ENCODE measurements at places on chromosomes 11 and 22.

GRCh38 chr22:39645532-39645931, 75.0 kb downstream of the CACNA1I start:
- no peak for DNase-seq

DNA sequence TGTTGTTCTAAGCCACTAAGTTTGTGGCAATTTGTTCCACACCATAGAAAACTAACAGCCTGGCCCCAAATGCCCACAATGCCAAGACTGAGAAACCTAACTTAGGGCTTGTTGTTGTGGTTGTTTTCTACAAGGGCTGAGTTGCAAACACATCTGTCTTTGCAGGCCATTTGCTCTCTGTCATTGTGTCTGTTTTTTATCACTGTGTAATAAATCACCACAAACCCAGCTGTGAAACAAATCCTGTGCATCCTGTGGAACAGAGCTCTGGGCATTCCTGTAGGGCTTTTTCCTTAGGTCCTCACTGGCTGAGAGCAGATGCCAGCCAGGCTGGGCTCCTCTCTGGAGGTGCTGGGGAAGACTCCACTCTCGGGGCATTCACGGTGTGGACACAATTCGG, 15.7 kb upstream of the SYT8 start:
- no peak for DNase-seq

DNA sequence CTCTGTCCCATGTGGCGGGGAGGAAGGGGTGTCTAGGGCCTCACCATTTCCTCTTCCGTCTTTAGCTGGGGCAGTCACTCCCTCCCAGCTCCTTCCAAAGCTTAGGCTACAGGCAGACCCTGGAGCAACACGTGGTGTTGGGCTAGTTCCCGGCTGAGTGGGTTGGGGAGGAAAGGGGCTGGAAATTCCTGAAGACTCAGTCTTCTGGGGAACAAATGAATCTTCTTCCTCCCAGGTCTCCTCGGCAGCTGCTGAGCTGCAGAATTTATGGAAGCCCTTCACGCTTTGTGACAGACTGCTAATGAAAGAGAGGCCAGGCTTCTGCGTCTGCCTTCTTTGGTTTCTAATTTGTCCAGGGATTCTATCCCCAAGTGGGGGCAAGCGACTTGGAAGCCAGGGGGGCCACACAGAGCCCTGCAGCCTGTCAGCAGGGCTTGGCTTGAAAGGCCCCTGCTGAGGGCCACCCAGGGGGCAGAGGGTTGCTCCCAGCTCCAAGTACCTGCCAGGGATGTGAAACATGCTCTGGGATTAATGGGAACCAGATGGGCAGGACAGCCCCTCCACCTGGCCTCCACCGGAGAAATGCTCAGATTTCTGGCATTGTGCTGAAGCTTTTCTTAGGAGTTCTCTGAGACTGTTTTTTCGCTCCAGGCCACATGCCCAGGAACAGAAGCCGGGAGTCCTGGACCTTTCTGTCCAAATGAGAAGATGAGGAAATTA, 123.1 kb downstream of the PKNOX2 start:
- DNase-seq: peak; percentile 93

DNA sequence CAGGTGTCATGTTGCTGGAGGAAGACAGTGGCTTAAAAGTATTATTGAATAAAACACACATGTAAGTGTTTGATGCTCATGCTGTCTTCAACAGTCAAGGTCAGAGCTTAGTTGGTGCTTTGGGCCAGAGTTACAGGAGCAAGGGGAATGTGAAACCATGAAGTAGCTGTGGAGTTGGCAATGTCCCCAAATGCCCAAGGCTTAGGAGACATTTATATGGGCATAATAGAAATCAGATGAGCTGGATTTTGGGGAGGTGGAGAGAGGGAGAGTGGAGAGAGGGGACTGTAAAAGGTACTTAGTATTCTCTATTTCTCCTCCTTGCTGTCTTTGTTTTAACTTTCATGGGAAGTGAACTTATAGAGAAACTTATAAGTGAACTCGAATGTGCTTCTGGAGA, 407.8 kb downstream of the ETS1 start:
- no peak for DNase-seq

- DNase-seq: no peak
Measured at GRCh38 chr11:115939104-115939730, 435.0 kb upstream of the CADM1 start.

DNA sequence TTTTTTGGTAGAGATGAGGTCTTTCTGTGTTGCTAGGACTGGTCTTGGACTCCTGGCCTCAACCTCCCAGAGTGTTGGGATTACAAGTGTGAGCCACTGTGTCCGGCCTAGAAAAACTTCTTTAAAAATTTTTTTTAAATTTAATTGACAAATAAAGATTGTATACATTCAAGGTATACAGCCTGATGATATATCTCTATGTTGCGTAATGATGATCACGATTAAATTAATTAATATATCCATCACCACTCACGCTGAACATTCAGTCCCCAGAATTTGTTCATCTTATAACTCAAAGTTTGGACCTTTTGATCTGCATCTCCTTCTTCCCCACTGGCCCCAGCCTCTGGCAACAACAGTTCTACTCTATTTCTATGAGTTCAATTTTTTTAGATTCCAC, 27.2 kb downstream of the VSTM5 start:
- no peak for DNase-seq

GRCh38 chr22:17825876-17826550, 51.7 kb upstream of the BID start:
- no peak for DNase-seq

DNA sequence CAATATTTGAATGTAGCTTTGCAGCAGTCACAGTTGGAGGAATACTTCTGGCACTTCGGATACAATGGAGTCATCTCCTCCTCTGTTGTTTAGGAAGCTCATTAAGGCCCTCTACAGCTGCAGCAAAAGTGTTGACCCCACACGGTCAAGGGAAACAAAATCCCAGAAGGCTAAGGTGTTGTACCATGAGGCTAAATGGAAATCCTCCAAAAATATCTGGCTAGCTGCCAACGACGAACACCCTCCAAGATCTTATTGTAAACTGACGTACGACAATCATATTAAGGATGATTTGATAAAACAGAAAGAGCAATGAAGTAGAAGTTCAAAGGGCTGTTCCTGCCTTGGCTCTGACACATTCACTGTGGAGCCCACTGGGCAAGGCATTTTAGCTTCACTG, 4.0 kb downstream of the POGLUT3 start:
- no peak for DNase-seq

GRCh38 chr11:120712014-120712413, 200.5 kb downstream of the GRIK4 start:
- no peak for DNase-seq

DNA sequence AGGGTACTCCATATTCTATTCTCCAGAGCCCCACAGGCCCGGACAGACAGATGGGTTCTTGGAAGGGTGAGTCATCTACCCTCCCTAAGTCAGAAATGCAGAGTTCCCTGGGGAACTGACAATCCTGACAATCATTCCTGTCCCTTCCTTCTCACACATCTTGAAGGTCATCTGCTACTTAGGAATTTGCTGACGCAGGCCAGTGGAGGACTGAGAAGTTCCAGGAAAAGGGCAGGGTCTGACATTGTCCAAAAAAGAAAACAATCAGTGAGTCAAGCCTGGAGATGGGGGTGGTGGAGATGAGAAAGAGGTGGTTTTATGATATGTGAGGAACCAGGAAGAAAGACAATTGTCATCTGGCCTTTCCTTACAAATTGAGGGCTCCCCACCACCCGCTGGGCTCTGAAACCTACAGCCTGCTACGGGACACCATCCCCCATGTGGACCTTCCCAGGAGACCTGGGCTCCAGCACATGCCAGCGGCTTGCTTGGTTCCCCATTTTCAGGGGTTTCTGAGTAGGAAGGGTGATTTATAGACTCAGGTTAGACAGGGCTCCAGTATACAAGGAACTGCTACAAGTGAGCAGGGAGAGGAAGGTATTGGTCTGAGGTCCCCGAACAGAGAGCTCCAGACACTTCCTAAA, 12.9 kb downstream of the CD59 start:
- DNase-seq: no peak

- DNase-seq: no peak
Measured at GRCh38 chr22:22825213-22825593, 62.4 kb upstream of the IGLL5 start.

- no peak for DNase-seq
Measured at GRCh38 chr11:33691066-33691864, 9.4 kb downstream of the C11orf91 start.

DNA sequence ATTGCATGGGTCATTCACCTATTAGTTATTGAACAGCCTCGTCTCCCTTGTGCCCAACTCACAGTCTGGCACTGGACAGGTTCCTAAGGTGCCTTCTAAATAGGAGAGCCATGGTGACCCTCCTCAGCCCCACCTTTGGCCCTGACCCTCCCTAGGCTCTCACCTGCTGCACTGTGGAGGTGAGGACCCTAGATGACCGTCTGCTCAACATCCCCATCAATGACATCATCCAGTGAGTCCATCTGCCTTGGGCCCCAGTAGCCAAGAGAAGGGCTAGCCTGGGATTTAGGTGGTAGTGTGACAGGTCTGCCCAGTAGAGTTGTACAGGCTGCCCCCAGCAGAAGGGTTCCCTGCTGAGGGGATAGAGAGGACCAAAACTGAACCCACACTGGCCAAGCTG, 13.6 kb downstream of the UCP2 start:
- no peak for DNase-seq

- DNase-seq: no peak
Measured at GRCh38 chr22:20319041-20319744, 667 bp downstream of the DGCR6L start.

DNA sequence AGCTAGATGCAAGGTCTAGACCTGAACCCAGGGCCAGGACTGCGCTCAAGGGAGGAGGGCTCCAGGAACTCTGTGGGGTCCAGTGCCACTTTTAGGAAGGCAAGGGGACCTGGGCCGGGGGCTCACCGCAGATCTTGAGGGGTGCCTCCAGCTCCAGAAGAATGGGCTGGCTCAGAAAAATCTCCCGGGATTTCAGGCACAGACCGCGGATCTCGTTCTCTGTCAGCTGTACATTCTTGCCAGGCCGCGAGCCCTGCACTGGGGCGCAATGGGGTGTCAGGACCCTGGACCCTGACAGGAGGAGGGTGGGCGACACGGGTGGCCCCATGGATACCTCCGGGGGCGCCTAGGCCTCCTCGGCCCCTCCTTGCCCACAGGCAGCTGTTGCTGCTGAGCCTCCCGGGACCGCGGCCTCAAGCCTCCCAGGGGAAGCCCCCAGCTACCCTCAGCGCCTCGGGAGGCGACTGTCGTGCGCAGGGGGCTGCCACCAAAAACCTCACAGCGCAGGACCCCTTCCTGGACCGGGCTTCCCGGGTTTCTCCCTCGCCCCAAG, 640 bp downstream of the PPP1CA start:
- no peak for DNase-seq

- no peak for DNase-seq
Measured at GRCh38 chr11:28675183-28675582, 567.0 kb downstream of the METTL15 start.

- DNase-seq: no peak
Measured at GRCh38 chr22:39524753-39525657, 4.6 kb downstream of the ATF4 start.

DNA sequence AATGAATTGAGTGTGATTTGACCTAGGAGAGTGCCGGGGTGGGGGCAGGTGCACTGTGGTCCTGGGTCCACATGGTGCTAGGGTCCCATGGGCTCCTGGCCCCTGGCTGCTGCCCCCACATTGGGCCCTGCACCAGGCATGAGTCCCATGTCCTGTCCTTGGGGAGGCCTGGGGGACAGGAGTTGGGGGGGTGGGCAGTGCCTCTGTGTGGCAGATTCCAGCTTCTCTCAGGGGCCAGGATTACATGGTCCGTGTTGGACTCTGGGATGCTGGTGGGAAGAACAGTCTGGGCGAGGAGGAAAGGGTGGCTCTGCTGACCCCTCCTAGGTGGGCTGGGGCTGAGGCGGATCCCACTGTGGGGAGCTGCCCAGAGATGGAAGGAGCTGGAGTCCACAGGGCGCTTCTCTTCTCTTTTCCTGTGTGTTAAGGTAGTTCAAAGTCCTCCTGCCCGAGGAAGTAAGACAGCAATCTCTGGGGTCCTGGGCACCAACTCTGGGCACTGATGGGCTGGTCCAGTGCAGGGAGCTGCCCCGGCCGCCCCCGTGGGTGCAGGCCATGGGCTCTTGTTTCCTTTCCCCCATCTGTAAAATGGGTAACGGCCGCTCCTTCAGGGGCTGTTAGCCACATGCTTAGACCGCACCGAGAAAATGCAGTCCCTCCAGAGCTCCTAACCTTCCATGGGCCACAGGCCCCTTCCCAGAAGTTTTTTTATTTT, 19.8 kb downstream of the KCNQ1 start:
- DNase-seq: no peak

DNA sequence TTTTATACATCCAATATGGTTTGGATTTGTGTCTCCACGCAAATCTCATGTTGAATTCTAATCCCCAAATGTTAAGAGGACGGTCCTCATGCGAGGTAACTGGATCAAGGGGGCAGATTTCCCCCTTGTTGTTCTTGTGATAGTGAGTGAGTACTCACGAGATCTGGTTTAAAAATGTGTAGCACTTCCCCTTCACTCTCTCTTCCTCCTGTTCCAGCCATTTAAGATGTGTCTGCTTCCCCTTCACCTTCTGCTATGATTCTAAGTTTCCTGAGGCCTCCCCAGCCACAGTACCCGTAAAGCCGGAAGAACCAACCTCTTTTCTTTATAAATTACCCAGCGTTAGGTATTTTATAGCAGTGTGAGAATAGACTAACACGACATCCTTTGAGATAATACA, 98.6 kb downstream of the TTC28 start:
- no peak for DNase-seq

- DNase-seq: no peak
Measured at GRCh38 chr11:2576549-2576948, 123.2 kb downstream of the KCNQ1OT1 start.

DNA sequence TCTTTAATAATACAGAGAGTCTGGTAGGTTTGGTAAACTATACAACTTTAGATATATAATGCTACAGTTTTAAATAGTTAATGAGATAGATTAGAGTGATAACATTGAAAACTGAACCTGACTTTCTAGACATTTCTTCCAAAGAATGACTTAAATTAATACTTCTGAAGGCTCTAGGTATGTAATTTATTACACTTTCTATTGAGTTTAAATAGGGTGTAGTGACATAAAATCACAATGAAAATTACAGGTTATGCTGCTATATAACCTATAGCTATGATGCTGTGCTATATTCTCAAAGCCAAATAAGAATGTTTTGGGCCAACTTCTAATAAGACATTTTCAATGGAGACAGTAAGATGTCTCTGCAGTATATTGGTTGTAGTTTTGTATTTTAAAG, 7.7 kb downstream of the HIPK3 start:
- DNase-seq: no peak

GRCh38 chr11:68146704-68147474, 25.7 kb upstream of the CHKA start:
- peak; percentile 20 for DNase-seq

- peak; percentile 83 for DNase-seq
Measured at GRCh38 chr11:76209973-76210930, 4.0 kb upstream of the WNT11 start.

DNA sequence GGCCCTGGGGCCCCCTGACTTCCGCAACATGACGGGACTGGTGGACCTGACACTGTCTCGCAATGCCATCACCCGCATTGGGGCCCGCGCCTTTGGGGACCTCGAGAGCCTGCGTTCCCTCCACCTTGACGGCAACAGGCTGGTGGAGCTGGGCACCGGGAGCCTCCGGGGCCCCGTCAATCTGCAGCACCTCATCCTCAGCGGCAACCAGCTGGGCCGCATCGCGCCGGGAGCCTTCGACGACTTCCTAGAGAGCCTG, 992 bp downstream of the LRFN4 start:
- no peak for DNase-seq

GRCh38 chr11:326842-327580, 6.4 kb upstream of the IFITM3 start:
- DNase-seq: peak; percentile 70

- no peak for DNase-seq
Measured at GRCh38 chr22:45124176-45124847, 39.4 kb upstream of the NUP50 start.

Data from muscle of arm (tissue), 14 donors.